ENCODE measurements at places on chromosomes 6 and 20. TPM values are rescaled to one million over a fixed set of nuclear protein-coding genes. Genes with fewer than 3 reads are reported as not detected.

The PLEKHG1 gene
- 1.3 TPM for total RNA-seq

The HLA-DMA gene
- total RNA-seq: 1.1 TPM

The WFDC2 gene
- not detected for total RNA-seq

The CLPSL2 gene
- not detected for total RNA-seq

The SLX4IP gene
- total RNA-seq: 4.7 TPM

The PLN gene
- 0.11 TPM for total RNA-seq

The ERVFRD-1 gene
- total RNA-seq: 0.12 TPM

The PNLDC1 gene
- not detected for total RNA-seq

The OR2B6 gene
- not detected for total RNA-seq

The SNAI1 gene
- total RNA-seq: 0.11 TPM

The PLA2G7 gene
- not detected for total RNA-seq

The GLP1R gene
- total RNA-seq: not detected

All from uterine smooth muscle cell (primary cell).